NCI-H460 (cell line): ENCODE measurements at places on chromosomes 5 and 9.

- no peak for DNase-seq
Measured at GRCh38 chr5:134840811-134841210, 5.0 kb upstream of the C5orf24 start.

DNA sequence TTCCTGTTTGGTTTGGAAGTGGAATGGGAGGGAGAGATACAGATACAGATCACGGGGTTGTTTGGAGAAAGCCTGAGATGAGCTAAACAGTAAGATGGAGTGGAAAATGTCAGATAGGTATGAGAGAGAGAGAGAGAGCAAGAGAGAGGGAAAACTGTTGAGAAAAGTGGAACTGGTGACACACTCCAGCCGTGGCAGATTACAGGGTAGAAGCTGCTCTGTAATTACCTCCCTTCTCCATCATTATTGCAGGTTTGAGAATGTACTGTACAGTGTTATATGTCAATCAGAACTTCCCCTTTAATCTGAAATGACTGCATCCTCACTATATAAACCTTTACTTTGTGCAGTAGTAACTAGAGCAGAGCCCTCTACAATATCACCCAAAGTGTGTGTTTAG lies 74.5 kb upstream of the WWC1 start:
- DNase-seq = no peak

GRCh38 chr5:139747583-139748504 lies 47.8 kb upstream of the PSD2 start:
- no peak for DNase-seq

DNA sequence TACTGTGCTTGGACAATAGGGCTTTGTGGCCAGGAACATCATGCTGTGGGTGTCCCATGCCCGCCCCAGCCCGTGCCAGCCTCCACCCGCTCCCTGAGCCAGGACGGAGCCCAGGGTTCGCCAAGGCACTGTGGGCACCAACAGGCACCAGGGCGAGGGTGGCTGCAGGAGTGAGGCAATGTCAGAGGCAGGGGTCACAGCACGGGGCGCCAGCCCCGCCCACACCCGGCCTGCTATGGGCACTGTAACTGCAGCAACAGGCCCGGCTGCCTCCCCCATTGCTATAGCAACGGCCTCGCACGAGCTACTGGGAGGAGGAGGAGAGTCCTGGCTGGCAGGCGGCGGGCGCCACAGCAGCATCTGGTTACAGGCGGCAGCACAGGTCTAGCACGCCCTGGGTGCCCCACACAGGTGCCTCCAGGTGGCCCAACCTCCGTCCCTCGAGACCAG lies 2.5 kb downstream of the ABCA2 start:
- no peak for DNase-seq

- DNase-seq = peak; percentile 22
Measured at GRCh38 chr9:68507130-68507805, 33.4 kb downstream of the TMEM252 start.

- DNase-seq = no peak
Measured at GRCh38 chr9:4927043-4927471, 58.0 kb upstream of the JAK2 start.
